H9 (cell line): ENCODE measurements at places on chromosomes 6 and 20. TPM values are rescaled to one million over a fixed set of nuclear protein-coding genes. Genes with fewer than 3 reads are reported as not detected.
A peak's percentile ranks its signal among the peaks of the same experiment; 100 is the strongest.

DNA sequence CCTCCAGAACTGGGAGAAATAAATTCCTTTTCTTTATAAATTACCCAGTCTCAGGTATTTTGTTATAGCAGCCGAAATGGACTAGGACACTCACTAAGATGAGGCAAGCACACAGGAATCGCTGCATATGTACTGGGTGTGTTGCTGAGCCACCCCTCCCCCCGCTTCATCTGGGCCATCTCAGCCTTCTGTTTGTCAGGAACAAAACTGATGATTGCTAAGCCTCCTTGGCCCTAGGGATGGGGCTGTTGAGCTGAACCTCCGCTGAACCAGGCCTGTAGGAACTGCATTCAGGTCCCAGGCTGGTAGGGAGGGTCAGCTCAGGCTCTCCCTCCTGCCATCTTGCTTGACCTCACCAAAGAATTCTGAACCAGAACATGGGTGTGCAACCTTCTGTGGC, 108.6 kb downstream of the MAP3K7 start:
- H3K27ac ChIP-seq = no peak overlapping the region
- no peak overlapping the region for H3K4me3 ChIP-seq
- H3K4me1 ChIP-seq = peaks cover 2% of the 10 kb centered on the region; the same call in 1 of the 2 replicates
- no peaks in the 10 kb centered on the region for H3K36me3 ChIP-seq
- peak; percentile 83 for DNase-seq

MTRF1L gene
- total RNA-seq = 26.5 and 29.2 TPM in 2 replicates

GRCh38 chr6:76694795-76695194, 622.3 kb upstream of the IMPG1 start:
- DNase-seq = no peak
- no peaks in the 10 kb centered on the region for H3K4me1 ChIP-seq
- H3K27ac ChIP-seq = no peak overlapping the region
- no peak overlapping the region for H3K4me3 ChIP-seq
- no peaks in the 10 kb centered on the region for H3K27me3 ChIP-seq

DNA sequence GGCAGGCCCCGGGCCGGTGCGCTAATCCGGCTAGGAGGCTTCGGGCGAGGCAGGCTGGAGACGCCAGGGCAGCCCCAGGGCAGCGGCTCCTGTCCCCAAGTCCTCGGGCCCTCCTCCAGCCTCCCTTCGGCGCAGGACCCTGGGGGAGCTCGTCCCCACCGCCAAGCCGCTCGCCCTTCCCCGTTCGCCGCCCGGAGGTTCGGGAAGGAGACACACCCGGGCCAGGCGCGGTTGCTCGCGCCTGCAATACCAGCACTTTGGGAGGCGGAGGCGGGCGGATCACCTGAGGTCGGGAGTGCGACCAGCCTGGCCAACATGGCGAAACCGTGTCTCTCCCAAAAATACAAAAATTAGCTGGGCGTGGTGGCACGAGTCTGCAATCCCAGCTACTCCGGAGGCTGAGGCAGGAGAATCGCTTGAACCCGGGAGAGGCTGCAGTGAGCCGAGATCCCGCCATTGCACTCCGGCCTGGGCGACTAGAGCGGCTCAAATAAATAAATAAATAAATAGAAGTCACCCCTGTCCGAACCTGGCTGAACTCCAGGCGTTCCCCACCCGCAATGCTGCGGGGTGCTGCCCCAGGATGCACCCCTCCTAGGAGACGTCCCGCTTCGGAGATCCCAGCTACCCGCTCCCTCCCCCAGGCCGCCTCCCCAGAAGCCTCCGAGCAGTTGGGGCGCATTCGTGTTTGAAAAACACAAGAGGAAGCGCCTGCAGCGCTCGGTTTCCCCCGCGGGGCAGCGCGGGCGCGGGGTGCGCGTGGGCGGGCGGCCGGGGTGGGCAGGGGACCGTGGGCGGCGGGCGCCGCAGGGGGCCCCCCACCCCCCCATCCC, 27.5 kb downstream of the SERPINB9 start:
- DNase-seq = peak; percentile 59
- H3K27me3 ChIP-seq = no peaks in the 10 kb centered on the region
- 0 out of 2 replicates have a peak, but pooled peaks cover 3% of the 10 kb centered on the region for H3K36me3 ChIP-seq
- no peak overlapping the region for H3K27ac ChIP-seq

RIMS4 gene
- 15.5 and 16.3 TPM in 2 replicates for total RNA-seq
